ENCODE measurements at places on chromosomes 5 and 9. TPM values are rescaled to one million over a fixed set of nuclear protein-coding genes. Genes with fewer than 3 reads are reported as not detected.

Gene MEIKIN
- total RNA-seq: not detected

Gene WNT8A
- not detected for total RNA-seq

Gene TMEM232
- not detected for total RNA-seq

Gene CAMLG
- 26.1 TPM for total RNA-seq

Gene LCN1
- not detected for total RNA-seq

Gene ST6GALNAC6
- total RNA-seq: 24.7 TPM

Gene INSYN2B
- 0.71 TPM for total RNA-seq

Gene FCN1
- not detected for total RNA-seq

Gene TTF1
- 15.0 TPM for total RNA-seq

Gene MEGF10
- total RNA-seq: not detected

Gene ARID3C
- not detected for total RNA-seq

Gene FOXI1
- total RNA-seq: not detected

Gene FOXD4L5
- not detected for total RNA-seq

Gene MCCC2
- total RNA-seq: 40.9 TPM

Data from A549 treated with GW870086 at 1 μM for 4 hours (cell line).